ENCODE measurements at places on chromosomes 12 and 14.

DNA sequence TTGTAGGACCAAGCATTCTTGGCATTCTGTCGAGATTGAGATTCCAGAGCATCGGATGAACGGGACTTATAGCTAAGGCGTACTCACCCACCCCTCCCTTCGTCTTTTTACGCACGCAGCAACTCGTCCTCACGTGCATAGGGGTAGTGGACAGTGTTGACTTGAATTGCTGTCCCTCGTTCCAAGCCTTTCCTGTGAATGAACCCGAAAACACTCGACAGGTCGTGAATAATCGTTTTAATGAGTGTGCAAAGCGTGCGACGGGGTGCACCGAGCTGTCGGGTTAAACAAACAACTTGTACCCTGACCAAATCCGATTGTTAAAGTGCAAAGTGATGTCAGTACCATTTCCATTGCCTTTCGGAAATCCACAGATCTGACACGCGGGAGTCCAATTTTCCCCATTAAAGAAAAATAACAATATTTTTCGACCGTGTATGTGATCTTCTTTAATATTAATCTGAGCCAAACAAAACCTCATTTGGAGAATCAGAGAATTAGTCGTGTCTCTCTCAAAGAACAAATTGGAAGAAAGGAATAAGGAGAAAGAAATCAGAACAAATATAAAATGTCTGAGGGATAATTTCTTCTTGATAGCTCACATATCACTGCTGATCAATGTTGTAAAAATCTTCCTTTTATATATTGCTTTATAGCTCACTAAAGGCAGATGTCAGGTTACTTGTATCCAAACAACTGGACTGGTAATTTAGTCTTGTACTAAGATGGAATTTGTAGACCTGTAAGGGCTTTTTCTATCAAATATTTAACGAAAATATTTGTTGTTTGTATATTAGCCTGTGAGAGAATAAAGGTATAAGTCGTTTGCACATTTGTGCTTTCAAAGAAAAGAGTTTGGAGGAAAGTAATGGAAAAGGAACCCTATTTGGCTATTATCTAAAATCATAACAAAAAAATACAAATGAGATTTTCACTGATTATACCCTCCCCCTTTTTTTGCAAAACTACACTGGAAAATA, 11.8 kb downstream of the FOXG1 start:
- DNase-seq, result no peak

GRCh38 chr12:103326190-103326589, 169.6 kb downstream of the C12orf42 start:
- peak; percentile 22 for DNase-seq

GRCh38 chr12:50088577-50089335, 3.6 kb downstream of the SMARCD1 start:
- DNase-seq, result peak; percentile 59

DNA sequence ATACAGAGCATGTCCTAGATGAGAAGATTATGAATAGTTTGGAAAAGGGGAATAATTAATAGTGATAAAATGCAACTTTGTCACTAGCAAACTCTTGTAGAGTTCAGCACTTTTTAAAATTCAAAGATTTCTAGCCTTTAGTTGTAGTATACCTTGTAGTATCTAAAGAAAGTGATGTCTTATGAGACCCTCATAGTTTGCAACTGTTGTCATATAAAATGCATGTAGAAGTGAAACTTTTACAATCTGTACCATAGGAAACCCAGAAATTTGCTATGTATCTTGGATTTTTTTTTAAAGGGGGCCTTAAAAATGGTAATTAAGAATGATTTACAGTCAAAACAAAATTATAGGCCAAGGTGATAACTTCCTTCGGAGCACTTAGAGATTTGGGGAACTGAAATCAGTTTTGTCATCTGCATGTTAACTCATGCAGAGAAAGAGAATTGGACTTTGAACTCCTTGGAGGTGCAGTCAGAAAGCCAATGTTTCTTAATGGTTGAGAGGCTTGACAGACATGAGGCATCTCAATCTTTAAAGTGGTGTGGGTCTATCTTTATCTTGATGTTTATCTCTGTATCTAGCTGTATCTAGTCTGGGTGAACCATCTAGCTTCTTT, 1.3 kb downstream of the LRRK2 start:
- DNase-seq, result no peak

- DNase-seq, result no peak
These were observed 500.4 kb downstream of the SLC6A15 start for GRCh38 chr12:84412226-84412625.

GRCh38 chr14:23125011-23125410, 6.0 kb upstream of the CEBPE start:
- no peak for DNase-seq

DNA sequence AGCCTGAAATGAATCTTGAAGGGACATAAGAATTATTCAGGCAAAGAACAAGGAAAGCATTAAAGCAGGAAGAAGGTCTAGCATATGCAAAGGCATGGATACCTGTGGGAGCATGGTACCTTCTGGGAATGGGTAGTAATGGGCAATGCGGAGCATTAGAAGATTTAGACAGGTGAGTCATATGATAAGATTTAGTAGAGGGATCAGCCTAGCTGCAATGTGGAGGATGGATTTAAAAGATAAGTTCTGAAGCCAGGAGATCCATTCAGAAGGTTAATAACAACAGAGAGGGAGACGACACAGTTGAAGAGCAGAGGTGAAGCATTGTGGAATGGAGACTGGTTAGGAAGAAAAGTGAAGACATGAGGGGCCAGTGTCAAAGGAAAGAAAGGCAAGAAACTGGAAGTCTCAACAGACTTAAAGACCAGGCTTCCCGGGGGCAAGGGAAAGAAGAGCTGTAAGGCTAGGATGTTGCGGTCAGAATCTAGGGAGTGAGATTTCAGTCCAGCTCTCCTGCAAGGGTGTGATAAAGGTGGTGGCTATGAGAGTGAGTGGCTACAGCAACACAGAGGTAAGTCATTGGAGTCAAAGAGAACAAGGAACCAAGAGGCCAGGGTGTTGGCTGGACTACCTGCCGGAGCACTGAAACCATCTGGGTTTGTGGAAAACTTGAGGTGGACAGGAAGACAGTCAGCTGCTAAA, 5.6 kb upstream of the STAT6 start:
- no peak for DNase-seq

DNA sequence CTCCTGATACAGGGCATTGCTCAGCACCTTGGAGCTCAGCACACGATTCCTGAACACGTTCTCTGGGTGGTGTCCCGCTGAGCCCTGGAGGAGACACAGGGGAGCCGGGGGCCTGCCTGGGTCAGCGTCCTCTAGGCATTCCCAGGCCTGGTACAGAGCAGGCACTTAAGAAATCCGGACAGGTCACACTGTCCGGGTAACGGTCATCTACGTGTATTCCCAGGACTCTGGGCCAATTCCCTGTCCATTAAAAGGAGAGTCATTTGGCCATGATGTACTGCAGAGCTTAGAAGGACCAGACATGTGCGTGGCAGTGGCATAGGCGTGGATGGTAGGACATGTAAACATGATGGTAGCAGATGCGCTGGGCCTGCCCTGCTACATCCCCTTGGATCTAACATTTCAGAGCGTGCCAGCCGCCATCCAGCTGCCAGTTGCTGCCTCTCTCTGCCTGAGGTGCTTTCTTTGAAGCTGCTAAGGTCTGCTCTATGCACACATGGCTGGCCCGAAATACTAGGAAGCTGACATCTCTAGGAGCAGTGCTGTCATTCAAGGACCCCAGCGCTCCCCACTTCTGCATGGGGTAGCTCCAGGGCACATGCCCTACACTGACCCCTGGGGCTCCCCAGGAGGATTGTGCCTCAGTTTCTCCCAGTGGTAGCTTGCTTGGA, 273.1 kb upstream of the RTL1 start:
- no peak for DNase-seq

DNA sequence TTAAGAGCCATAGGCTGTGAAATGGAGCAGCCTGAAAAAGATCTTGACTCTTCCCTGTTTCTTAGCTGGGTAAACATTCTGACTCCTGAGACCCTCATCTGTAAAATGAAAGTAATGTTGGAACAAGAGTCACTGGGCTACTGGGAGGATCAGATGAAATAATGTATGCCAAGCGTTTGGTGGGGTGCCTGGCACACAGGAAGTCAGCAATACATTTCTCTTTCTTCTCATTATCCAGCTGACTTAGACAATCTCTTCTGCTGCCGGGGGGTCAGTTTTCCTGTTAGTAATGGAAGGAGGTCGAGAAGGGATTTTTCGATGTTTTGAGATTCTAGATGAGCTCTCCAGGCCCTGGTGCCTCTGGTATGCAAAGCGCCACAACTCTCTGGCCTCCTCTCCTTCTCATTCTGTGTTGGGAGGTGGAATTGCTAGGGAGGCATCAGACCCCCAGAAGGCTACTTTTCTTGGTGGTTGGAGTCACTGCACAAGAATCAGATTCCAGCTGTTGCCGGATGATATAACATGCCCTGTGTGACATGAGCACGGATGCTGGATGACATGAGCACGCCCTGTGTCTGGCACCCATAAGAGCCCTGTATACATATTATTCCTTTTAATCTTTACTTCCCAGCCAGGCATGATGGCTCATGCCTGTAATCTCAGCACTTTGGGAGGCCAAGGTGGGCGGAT, 4.3 kb downstream of the OASL start:
- DNase-seq, result no peak

- DNase-seq, result peak; percentile 94
These were observed at the start of gene GLIPR1L2 for GRCh38 chr12:75390899-75391538. Gene GLIPR1L2, plus strand, starts transcription at chr12:75391089. Its CDS starts 28 bp downstream, at chr12:75391117.

- no peak for DNase-seq
These were observed 950.4 kb upstream of the LRFN5 start for GRCh38 chr14:40656311-40656710.

DNA sequence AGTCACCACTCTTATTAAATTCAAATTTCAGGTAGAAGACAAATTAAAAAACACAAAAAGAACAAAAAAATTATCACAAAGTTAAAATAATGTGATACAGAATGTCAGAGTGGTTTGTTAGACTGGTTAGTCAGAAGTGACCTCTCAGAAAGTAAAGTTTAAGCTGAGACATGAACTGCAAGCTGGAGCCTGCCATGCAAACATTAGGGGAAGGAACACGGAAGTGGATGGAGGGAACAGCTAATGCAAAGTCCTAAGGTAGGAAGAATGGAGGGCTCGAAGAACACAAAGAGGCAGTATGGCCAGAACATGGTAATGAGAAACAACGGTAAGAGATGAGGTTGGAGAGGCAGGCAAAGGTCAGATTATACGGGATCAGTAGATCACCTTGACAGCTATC, 41.7 kb downstream of the WDHD1 start:
- DNase-seq, result no peak

DNA sequence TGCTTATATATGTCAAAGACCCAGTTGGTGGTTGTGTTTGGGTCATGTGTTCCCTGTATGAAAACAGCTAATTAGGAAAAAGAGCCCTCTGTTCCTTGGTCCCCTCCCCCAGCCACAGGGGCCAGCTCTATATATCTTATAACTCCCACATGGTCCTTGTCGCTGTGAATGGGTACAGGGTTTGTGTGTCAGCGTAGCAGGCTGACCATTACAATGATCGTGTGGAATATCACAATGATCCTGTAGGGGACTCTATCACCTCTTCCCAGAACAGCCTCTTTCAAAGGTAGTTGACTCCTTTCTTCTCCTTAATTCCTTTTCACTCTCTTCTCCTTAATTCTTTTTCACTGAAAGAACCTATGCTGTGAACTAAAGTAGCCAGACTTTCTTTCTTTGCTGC, 51.6 kb upstream of the RIC8B start:
- DNase-seq, result peak; percentile 52

- DNase-seq, result no peak
These were observed 150.8 kb downstream of the FBXL14 start for GRCh38 chr12:1443421-1444141.

Data from HEK293T (cell line).